IMR-90 (cell line): ENCODE measurements at places on chromosomes 7 and 10. TPM values are rescaled to one million over a fixed set of nuclear protein-coding genes. Genes with fewer than 3 reads are reported as not detected.

Gene ITIH5
- under 0.01 TPM in 2 replicates for total RNA-seq

Gene ZMYND11
- total RNA-seq, result 72.2 and 80.3 TPM in 2 replicates

Gene OR2A1
- not detected in 2 replicates for total RNA-seq

Gene TSPAN15
- not detected in 2 replicates for total RNA-seq

Gene NODAL
- not detected in 2 replicates for total RNA-seq

Gene SAMD9L
- 4.1 and 6.4 TPM in 2 replicates for total RNA-seq

Gene FOXP2
- total RNA-seq, result 1.1 and 1.7 TPM in 2 replicates

Gene ASZ1
- total RNA-seq, result not detected in 2 replicates
